Renal cortical epithelial cell (primary cell): ENCODE measurements at places on chromosomes 16 and 17. TPM values are rescaled to one million over a fixed set of nuclear protein-coding genes. Genes with fewer than 3 reads are reported as not detected.

DNA sequence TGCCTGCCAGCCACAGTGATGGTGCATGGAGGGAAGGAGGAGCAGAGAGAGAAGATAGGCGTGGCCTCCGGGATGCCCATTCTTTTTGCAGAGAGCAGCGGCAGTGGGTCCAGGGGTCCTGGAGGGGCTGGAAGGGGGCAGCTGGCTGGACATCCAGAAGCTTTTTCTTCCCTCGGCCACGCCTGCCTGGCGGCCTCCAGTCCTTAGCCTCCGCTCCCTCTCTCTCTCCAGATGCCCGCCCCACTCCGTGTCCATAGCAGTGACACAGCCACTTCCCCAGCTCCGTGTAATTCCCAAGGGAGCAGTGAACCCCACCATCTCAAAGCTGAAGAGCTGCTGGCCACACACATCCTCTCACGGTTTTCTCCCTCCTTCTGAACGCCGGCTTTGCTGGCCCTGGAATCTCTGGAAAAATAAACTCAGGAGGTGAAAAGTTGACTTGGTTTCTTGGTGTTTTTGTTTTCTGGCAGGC is 26.3 kb upstream of the CDC42EP4 start:
- DNase-seq = no peak

DNA sequence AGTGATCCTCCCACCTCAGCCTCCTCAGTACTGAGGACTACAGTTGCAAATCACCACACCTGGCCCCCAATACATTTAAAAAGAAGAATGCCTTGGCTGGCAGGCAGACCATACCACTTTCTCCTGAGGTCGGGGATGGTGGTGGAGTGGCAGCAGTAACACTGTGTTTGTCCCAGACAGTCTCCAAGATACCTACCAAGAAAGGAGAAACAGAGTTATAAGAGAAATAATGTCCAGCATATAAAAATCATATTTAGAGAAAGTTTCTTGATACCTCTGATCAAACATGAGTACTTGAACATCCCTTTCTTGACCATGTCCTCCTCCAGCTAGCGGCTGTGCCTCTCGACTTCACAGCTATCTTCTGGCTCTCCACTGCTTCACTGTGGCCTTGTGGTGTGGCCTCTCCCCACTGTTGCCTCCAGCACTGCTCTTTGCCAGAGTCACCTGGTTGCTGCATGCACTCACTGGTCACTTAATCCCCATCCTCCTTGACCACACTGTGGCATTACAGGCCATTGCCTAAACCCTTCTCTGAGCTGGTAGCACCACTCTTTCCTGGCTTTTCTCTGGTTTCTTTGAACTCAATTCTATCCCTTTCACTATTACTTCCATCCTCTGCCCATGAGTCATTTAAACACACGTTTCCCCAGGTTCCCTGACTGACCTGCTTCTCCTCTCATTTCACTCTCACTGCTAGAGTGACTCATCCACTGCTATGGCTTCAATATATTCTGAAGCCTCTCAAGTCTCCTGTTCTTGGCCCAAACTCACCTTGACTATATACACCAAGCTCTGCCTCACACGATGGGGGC is 45.2 kb downstream of the XPO6 start:
- DNase-seq = peak; percentile 92

DNA sequence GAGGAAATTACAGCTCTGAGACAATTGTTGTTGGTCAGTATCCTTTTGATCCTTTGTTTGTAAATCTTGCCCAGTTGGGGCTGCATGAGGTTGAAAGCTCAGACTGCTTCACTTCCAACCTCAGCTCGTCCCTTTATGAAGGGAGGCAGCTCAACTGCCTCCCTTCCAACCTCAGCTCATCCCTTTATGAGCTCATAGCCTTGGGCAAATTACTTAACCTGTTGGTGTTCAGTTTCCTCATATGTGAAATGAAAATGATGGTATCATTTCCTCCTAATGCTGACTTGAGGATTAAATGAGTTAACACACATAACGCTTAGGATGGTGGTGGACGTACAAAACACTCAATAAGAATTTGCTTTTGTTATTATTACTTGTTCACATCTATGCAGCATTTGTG is 265.1 kb downstream of the CDH13 start:
- no peak for DNase-seq

Gene HOXB7
- total RNA-seq = 23.2 and 24.0 TPM in 2 replicates

Gene TEX2
- total RNA-seq = 10.1 and 62.6 TPM in 2 replicates

- peak; percentile 88 for DNase-seq
Observed at GRCh38 chr16:87628940-87629339, 26.6 kb downstream of the JPH3 start.

Gene FBXL16
- total RNA-seq = 0.40 TPM in 1 of 2 replicates, not detected in the other

- DNase-seq = no peak
Observed at GRCh38 chr17:3691617-3692067, 4.3 kb downstream of the P2RX5 start.

- DNase-seq = no peak
Observed at GRCh38 chr17:55435408-55435807, 13.8 kb upstream of the MMD start.

DNA sequence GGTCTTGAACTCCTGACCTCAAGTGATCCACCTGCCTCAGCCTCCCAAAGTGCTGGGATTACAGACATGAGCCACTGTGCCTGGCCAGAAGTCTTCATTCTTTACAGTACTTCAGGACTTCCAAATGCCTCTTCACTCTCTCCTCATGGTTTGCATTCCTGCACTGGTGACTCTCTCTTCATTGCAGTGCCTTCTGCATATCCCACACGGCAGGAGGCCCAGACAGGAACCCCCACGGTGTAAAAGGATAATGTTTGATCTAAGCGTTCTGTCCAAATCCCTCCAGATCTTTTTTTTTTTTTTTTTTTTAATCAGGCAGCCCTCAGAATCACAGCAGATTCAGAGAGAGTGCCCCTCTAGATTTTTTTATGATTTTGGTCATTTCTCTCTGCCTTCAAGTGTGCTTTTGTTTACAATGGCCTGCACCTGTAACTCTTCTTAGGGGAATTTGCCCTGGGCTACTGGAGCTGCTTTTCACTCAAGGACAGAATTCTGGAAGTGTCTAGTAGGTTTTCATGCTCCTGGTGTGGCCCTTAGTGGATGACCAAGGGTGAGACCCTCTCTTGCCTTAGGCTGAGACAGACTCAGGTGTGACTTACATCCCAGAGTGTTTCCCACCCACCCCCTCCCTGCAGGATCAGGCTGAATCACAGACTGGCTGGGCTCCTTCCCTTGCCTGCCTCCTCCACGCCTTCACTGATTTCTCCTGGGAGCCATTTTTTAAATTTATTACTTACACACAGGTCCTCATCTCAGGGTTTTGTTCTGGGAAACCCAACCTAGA is 19.8 kb upstream of the NF1 start:
- no peak for DNase-seq

- DNase-seq = no peak
Observed at GRCh38 chr16:71954699-71955195, 45.5 kb downstream of the PKD1L3 start.

DNA sequence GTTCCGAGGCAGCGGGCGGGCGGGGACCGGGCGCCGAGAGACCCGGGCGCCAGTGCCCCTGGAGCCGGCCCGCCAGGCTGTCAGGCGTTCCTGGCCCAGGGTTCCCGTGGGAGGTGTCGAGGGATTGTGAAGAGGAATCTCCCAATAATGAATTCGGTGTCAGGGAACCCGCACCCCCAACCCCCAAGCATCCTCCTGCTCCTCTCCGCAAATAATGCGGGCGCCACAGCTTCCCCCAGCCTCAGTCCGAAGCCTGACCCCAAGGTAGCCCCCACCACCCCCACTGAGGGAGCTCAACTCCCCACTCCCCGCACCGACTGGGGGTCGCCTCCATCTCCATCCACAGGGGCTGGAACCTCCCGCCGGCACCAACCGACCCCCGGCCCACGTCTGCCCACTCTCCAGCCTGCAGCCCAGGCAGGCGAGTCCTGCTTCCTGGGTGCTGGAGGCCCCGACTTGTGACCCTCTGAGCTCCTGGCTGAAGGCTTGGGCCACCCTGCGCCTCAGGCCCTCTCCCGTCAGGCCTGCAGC is 641 bp upstream of the CASKIN1 start:
- DNase-seq = no peak

Gene TBX6
- total RNA-seq = 0.15 TPM in 1 of 2 replicates, not detected in the other

- no peak for DNase-seq
Observed at GRCh38 chr17:71966055-71966454, 154.8 kb upstream of the SOX9 start.

GRCh38 chr16:81158964-81159363 is 62.8 kb upstream of the GCSH start:
- peak; percentile 22 for DNase-seq

DNA sequence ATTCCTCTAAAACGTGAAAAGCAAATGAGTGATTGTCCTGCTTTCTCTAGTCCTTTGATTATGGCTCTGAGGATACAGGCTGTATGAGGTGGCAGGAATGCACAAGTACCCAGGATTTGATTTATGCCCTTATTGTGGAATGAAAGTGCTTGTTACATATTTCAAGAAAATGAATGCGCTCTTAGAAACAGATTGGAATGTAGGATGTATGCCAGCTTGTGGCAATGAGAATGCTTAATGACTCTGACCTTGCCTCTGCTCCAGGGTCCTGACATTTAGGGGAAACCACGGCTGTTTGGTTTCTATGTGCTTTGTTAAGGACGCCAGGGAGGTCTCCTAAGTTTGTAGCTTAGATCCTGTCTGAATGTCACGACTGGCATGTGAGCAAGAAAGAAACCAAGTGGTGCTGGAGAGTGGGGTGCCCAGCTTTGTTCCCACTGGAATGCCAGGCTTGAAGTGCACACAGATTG is 22.0 kb downstream of the PRCD start:
- no peak for DNase-seq

DNA sequence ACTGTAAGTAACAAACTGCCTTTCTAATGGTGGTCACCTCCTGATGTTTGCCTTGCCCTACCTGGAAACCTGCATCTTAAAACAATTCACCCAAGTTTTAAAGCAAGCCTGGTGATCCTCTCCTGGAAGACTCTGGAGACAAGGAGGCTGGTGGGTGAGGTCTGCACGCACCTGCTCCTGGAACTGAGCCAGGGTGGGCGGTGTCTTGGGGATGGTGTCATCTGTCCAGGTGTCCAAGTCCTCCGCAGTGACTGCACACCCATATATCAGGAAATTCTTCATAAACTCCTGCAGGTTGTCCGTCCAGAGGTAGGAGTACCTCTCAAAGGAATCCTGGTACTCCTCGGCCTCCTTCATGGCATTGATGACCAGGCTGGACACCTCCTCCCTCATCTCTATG is 44.9 kb downstream of the DNAH17 start:
- DNase-seq = no peak

Gene CTRB1
- total RNA-seq = not detected in 2 replicates

DNA sequence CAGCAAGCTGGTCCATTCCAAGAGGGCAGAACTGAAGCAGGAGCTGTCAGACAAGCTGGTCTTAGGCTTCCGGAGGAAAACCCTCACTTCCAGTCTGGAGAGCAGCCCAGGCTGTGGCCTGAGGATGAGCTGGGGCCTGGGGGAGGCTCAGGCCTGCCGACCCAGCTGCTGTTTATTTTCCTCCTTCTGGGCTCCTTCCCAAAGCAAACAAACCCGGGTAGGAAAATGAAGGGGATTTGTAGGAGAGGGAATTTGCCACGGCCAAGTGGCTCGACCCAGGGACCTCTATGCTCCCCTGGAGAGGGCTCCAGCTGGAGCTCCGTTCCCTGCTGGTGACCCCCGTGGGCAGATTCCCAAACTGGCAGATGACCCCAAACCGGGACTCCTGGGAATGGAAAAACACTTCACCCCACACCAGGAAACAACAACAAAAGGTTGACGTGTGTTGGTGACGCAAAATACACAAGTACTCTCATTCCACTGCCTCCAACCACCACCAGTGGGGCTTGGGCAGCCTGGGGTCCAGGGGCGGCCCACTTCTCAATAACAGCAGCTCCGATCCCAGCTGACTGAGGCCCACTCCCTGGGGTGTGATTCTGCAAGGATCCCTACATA is 8.8 kb downstream of the JUP start:
- peak; percentile 94 for DNase-seq

DNA sequence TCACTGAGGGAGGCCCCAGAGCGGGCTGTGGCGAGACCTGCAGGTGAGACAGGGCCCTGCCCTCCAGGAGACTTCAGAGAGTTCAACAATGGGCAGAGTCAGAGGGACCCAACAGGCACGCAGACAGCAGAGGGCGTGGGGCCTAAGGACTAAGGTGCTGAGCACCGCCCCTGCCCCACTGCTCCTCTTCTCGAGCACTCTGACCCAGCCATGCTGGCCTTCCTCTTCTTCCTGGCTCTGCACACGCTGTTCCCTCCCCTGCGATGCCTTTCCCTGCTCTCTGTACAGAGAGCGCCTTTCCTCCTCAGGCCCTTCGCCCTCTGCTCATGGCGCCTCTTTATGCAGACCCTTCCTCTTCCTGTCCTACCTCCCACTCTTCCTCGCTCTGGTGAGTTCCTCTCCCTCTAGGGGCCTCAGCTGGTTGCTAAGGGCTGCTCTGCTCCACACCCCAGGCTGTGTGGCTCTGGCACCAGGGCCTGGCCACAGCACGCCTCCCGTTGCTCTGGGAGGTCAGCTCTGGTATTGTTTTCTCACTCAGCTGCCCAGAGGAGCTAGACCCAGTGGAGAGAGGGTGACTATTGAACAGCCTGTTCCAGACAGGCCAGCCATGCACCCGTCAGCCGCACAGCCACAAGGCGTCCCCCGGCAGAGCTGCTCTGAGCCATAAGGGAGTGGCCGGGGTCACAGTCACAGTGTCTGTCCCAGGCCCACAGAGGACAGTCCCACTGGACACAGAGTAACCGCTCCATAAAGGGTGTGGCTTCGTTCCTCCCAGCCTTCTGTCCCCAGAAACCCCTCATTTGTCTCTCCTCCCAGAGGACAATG is 13.6 kb upstream of the RASD1 start:
- no peak for DNase-seq

DNA sequence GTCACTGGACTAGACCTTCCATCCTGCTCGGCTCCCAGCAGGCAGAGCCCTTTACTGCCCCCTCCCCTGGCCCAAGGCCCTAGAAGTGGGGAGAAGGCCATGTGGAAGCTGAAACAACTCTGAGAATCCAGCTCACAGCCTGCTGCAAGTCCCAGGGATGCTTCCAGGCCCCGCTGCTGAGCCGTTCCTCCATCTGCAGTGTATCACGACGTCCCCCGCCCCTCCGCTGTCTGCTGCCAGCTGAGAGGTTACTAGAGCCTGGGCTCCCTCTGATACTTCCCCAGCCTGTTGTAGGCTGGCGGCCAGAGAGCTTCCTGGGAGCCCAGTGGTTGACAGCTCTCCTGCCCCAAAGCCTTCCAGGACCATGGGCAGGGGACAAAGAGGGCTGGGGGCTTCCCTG is 118.2 kb downstream of the MGAT5B start:
- DNase-seq = no peak

- DNase-seq = no peak
Observed at GRCh38 chr16:71883168-71883848, 674 bp downstream of the ZNF821 start.

DNA sequence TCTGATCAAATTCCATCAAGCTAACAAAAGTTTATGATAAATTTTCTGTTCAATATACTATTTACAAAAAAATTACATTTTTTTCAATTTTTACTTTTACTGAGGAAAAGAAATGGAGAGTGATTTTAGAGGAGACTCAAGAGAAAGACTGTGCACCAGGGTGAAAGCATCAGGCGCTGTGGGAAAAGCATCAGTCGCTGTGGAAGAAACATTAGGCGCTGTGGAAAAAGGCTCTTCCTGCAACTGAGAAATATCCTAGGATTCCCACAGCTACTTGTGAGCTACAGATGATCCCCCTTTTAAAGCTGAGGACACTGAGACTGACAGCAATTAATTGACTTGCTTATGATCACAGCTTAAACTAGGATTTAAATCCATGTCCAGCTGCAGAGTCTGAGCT is 4.9 kb downstream of the ANKFY1 start:
- no peak for DNase-seq
